Left ventricle myocardium inferior (tissue), 1 donor: ENCODE measurements at places on chromosomes 5 and 9. TPM values are rescaled to one million over a fixed set of nuclear protein-coding genes. Genes with fewer than 3 reads are reported as not detected.
A peak's percentile ranks its signal among the peaks of the same experiment; 100 is the strongest.

Gene FCN2
- total RNA-seq = not detected

Gene ADGRD2
- total RNA-seq = not detected

Gene ARHGEF39
- total RNA-seq = 0.27 TPM

Gene SLC46A2
- not detected for total RNA-seq

- peaks cover 79% of the 10 kb centered on the region for H3K27me3 ChIP-seq
- peak; percentile 25 for DNase-seq
These were observed 115.7 kb upstream of the MSX2 start for GRCh38 chr5:174608631-174609097.

- DNase-seq = no peak
- peak overlapping the region; percentile 97 for H3K27ac ChIP-seq
- H3K36me3 ChIP-seq = no peaks in the 10 kb centered on the region
- peak overlapping the region; percentile 84 for H3K4me3 ChIP-seq
- no peaks in the 10 kb centered on the region for H3K27me3 ChIP-seq
These were observed 41.3 kb downstream of the CAST start for GRCh38 chr5:96703384-96703920.

DNA sequence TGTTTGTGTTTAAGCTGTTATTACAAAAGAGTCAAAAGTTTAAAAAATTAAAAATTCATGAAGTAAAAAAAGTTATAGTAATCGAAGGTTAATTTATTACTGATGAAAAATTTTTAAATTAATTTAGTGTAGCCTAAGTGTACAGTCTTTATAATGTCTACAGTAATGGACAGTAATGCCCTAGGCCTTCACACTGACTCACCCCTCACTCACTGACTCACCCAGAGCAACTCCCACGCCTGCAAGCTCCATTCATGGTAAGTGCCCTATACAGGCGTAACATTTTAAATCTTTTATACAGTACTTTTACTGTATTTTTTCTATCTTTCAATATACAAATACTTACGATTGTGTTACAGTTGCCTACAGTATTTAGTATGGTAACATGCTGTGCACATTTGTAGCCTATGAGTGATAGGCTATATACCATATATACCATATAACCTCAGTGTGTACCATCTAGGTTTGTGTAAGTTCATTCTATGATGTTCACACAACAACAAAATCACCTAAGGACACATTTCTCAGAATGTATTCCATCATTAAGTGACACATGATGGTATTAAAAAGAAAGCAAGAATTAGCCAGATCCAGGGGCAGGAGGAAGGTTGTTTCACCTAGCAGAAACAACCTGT lies 40.1 kb downstream of the DCAF10 start:
- no peak for DNase-seq
- no peak overlapping the region for H3K4me3 ChIP-seq
- peaks cover 10% of the 10 kb centered on the region for H3K36me3 ChIP-seq
- peaks cover 12% of the 10 kb centered on the region for H3K4me1 ChIP-seq
- H3K27ac ChIP-seq = no peak overlapping the region

DNA sequence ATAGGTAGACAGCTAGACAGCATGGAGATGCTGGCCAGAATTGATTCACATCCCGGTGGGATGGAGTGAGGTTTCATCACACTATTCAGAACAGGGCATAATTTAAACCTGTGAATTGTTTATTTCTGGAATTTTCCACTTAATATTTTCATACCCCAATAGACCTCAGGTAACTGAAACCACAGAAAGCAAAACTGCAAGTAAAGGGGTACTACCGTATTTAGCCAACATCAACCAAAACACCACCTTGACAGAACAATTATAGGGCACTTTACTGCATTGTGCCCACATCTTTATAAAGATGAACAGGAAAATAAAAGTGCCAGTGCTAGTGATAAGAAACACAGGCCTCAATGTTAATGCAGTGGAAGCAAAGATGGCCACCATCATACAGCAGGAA lies 7.5 kb downstream of the SERINC5 start:
- no peaks in the 10 kb centered on the region for H3K27me3 ChIP-seq
- H3K4me3 ChIP-seq = no peak overlapping the region
- no peaks in the 10 kb centered on the region for H3K36me3 ChIP-seq
- H3K4me1 ChIP-seq = peaks cover 55% of the 10 kb centered on the region
- H3K27ac ChIP-seq = peak overlapping the region; percentile 59

GRCh38 chr9:113984639-113985380 lies 93.3 kb downstream of the AMBP start:
- no peak overlapping the region for H3K27ac ChIP-seq
- H3K27me3 ChIP-seq = no peaks in the 10 kb centered on the region
- H3K36me3 ChIP-seq = peaks cover 4% of the 10 kb centered on the region
- no peak for DNase-seq
- peaks cover 7% of the 10 kb centered on the region for H3K4me1 ChIP-seq
- no peak overlapping the region for H3K4me3 ChIP-seq

- DNase-seq = no peak
- H3K4me1 ChIP-seq = no peaks in the 10 kb centered on the region
- H3K4me3 ChIP-seq = no peak overlapping the region
- peaks cover 19% of the 10 kb centered on the region for H3K27me3 ChIP-seq
- H3K36me3 ChIP-seq = no peaks in the 10 kb centered on the region
These were observed 22.2 kb upstream of the GLDC start for GRCh38 chr9:6667633-6668280.

GRCh38 chr5:73321757-73322436 lies 126.7 kb downstream of the FOXD1 start:
- H3K27ac ChIP-seq = no peak overlapping the region
- DNase-seq = no peak
- H3K4me1 ChIP-seq = no peaks in the 10 kb centered on the region
- peaks cover 97% of the 10 kb centered on the region for H3K27me3 ChIP-seq

DNA sequence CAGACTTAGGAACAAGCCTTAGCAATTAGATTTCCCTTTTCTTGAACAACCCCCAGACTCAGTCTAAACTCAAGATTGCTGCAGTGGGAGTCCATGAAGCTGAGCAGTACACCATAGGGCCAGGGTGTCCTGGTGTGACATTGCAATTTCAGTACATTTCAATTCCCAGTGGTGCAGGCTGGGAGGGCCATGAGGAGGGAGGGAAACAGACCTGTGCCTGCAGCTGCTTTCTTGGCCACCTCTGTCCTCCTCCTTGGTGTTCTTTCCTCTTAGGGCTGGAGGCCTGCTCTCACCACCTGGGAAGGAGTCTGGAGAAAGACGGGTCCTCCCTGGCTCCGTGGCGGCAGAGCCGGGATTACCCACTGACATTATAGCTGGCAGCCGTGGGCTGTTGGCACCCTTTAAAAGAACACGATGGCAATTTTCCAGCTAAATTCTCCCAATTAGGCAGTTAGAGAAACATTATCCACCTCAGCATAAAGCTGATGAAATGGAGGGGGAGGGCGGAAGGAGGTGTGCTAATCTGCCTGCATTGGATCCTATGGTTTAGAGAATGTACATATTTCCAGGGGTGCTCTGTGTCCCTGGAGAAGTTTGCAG lies 186.4 kb downstream of the SLIT3 start:
- H3K27ac ChIP-seq = no peak overlapping the region
- peaks cover 11% of the 10 kb centered on the region for H3K4me1 ChIP-seq
- no peaks in the 10 kb centered on the region for H3K27me3 ChIP-seq
- DNase-seq = no peak

- H3K27me3 ChIP-seq = no peaks in the 10 kb centered on the region
- H3K4me3 ChIP-seq = no peak overlapping the region
- DNase-seq = no peak
- peak overlapping the region; percentile 81 for H3K27ac ChIP-seq
- no peaks in the 10 kb centered on the region for H3K36me3 ChIP-seq
These were observed 135.5 kb upstream of the CPEB4 start for GRCh38 chr5:173752653-173753052.

DNA sequence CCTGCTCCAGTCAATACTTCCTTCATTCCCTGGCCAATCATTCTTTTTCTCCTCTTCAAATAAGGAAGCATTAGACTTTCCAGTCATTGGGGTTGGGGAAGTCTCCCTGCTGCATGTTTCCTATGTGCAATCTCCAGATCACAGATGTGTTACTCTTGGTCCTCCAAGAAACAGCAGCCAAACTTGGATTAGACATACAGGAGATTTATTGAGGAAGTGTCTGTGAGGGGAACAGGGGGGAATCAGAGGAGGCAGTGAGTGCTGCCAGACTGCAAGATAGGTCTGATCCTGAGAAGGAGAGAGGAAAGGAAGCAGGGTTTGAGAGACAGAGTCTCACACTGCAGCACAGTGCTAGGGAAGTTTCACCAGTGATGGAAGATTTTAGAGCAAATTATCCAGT lies 40.6 kb upstream of the SLIT3 start:
- H3K4me1 ChIP-seq = peaks cover 14% of the 10 kb centered on the region
- no peak overlapping the region for H3K27ac ChIP-seq
- no peak overlapping the region for H3K4me3 ChIP-seq
- no peak for DNase-seq
- H3K36me3 ChIP-seq = no peaks in the 10 kb centered on the region
- H3K27me3 ChIP-seq = peaks cover 49% of the 10 kb centered on the region

DNA sequence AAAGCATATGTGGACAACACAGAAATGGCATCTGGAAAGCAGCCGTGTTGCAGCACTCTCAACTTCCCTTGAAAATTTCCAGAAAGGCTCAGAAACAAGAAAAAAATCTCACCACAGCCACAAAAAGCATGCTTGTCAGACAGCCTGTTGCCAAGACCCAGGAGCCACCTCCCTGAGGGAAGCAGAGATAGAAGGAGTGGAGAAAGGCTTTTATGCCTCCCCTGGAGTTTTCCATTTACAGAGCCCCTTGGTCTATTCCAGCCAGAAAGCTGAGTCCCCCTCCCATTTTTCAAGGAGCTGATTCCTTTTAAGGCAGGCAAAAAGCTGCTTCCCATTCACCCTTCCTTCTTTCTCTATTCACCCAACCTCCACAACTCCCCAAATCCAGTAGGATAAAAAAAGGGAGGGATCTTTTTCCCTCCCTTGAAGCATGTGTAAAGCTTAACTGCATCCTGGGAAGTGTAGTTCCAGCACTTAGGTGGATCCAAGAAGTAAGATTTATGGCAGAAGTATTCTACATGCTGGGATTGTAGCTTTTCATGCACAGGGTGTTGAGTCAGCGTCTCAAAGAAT lies 37.1 kb upstream of the PALM2AKAP2 start:
- peaks cover 41% of the 10 kb centered on the region for H3K4me1 ChIP-seq

DNA sequence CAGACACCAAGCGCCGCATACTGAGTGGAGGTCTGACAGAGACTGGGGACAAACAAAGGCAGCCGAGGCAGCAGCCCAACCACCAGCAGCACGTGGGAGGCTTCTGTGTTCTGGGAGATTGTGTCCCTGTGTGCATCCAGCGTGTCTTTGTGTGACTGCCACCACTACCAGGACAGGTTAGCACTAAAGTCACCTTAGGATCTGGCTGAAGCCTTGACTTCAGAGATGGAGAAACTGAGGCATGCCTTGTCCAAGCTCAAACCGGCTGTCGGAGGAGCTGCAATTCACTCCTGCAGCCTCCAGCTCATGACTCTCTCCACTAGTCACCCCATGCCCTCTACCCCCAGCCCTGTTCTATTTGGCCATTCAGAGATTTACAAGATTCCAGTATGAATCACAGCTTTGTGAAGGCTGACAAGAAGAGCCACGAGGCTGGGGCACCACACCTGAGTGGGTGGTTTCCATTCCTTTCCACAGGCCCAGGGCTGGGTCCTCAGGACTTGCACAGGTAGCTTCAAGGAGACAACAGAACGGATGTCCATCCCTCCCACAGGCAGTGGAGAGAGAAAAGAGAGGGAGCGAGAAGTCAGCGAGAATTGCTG lies 69.3 kb downstream of the SHB start:
- peaks cover 81% of the 10 kb centered on the region for H3K4me1 ChIP-seq
- no peaks in the 10 kb centered on the region for H3K36me3 ChIP-seq
- DNase-seq = no peak
- H3K27me3 ChIP-seq = no peaks in the 10 kb centered on the region
- H3K27ac ChIP-seq = peak overlapping the region; percentile 67
- H3K4me3 ChIP-seq = no peak overlapping the region

DNA sequence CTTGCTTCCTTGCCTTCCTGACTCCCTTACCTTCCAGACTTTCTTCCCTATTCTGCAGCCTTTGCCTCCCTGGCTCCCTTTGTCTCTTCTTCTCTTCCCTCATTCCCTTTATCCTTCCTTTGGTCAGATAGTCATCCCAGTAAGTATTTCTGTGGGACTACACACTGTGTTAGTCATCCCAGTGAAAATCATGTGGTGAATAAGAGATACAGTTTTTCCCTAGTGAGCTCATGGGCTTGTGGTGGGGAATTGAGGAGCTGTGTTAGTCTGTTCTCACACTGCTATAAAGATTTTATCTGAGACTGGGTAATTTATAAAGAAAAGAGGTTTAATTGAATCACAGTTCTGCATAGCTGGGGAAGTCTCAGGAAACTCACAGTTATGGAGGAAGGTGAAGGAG lies 109.8 kb upstream of the EDIL3 start:
- no peaks in the 10 kb centered on the region for H3K27me3 ChIP-seq
- no peaks in the 10 kb centered on the region for H3K4me1 ChIP-seq
- no peak overlapping the region for H3K27ac ChIP-seq
- no peak for DNase-seq
- no peaks in the 10 kb centered on the region for H3K36me3 ChIP-seq

DNA sequence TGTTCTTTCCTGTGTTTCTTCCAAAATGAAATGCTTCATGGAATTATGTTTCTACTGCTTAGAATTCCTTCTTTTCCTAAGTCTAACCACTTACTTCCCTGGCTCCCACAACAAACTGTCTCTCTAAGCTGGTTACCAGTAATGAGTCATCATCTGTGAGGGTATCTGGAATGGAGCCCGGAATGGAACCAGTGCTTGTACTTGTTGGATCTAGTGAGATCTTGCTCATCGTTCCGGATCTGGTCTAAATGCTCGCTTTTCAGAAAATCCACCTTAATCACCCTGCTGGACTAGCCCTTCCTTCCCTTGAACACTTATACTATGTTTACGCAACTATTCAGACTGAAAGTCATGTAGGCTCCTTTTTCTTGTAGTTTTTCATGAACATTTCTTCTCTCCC lies 184.8 kb downstream of the PBX3 start:
- no peak overlapping the region for H3K27ac ChIP-seq
- H3K4me3 ChIP-seq = no peak overlapping the region
- H3K27me3 ChIP-seq = no peaks in the 10 kb centered on the region
- peaks cover 23% of the 10 kb centered on the region for H3K36me3 ChIP-seq
- DNase-seq = no peak

- no peaks in the 10 kb centered on the region for H3K36me3 ChIP-seq
- no peaks in the 10 kb centered on the region for H3K4me1 ChIP-seq
- H3K27ac ChIP-seq = no peak overlapping the region
- H3K27me3 ChIP-seq = no peaks in the 10 kb centered on the region
- no peak overlapping the region for H3K4me3 ChIP-seq
These were observed 517.1 kb downstream of the TMEM232 start for GRCh38 chr5:110209401-110209800.

- H3K36me3 ChIP-seq = no peaks in the 10 kb centered on the region
- H3K4me1 ChIP-seq = peaks cover 18% of the 10 kb centered on the region
- H3K4me3 ChIP-seq = no peak overlapping the region
- H3K27ac ChIP-seq = peak overlapping the region; percentile 27
- DNase-seq = no peak
- H3K27me3 ChIP-seq = peaks cover 6% of the 10 kb centered on the region
These were observed 655.2 kb downstream of the BNC2 start for GRCh38 chr9:16215353-16215680.

- peaks cover 46% of the 10 kb centered on the region for H3K4me1 ChIP-seq
- H3K27ac ChIP-seq = peak overlapping the region; percentile 66
- peak overlapping the region; percentile 59 for H3K4me3 ChIP-seq
- peaks cover 34% of the 10 kb centered on the region for H3K36me3 ChIP-seq
- DNase-seq = no peak
- no peaks in the 10 kb centered on the region for H3K27me3 ChIP-seq
These were observed 48.0 kb upstream of the FAM120AOS start for GRCh38 chr9:93501406-93501805.
